ENCODE measurements at places on chromosomes 16 and 17. TPM values are rescaled to one million over a fixed set of nuclear protein-coding genes. Genes with fewer than 3 reads are reported as not detected.
A peak's percentile ranks its signal among the peaks of the same experiment; 100 is the strongest.

Gene TAC4
- not detected for total RNA-seq

DNA sequence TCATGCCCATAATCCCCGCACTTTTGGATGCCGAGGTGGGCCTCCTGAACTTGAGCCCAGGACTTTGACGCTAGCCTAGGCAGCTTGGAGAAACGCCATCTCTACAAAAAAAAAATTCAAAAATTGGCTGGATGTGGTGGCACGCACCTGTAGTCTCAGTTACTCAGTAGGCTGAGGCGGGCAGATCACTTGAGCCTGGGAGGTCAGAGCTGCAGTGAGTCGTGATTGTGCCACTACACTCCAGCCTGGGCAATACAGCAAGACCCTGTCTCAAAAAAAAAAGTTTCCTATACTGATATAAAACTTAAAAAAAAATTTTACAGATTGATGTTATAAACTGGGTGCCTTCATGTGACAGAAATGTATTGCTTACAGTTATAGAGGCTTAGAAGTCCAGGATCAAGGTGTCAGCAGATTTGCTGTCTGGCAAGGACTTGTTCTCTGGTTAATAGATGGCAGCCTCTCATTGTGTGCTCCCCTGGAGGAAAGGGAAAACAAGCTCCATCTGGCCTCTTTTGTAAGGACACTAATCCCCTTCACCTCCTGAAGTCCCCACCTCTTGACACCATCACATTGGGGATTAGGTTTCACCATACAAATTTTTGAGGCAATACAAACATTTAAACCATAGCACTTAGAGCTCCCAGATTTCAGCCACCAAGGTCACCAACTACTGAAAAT, 8.5 kb upstream of the CES3 start:
- H3K27me3 ChIP-seq: peaks cover 18% of the 10 kb centered on the region
- H3K36me3 ChIP-seq: no peaks in the 10 kb centered on the region
- H3K27ac ChIP-seq: no peak overlapping the region

Gene CBFA2T3
- not detected for total RNA-seq

- DNase-seq: peak; percentile 71
- no peaks in the 10 kb centered on the region for H3K4me1 ChIP-seq
- H3K27me3 ChIP-seq: no peaks in the 10 kb centered on the region
- no peak overlapping the region for H3K4me3 ChIP-seq
These were observed 111.7 kb upstream of the CHMP6 start for GRCh38 chr17:80879723-80880647.

DNA sequence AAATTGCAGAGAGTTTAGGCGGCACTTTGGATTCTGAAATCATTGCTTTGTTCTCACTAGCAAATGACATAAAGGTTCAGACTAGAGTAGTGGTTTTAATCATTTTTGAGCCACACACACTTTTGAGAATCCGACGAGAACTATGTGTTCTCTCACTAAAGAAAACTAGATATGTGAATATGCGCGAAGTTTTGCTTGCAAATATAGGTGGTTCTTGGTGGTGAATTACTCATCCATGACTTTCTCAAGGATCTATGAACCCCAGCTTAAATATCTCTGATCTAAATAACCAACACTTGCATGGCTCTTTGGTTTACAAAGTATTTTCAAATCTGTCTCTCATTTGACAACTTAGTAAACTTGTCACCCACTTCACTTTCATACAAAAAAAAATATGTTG, 54.8 kb downstream of the NOG start:
- no peaks in the 10 kb centered on the region for H3K4me1 ChIP-seq
- no peaks in the 10 kb centered on the region for H3K36me3 ChIP-seq
- DNase-seq: no peak
- H3K27me3 ChIP-seq: no peaks in the 10 kb centered on the region
- no peak overlapping the region for H3K4me3 ChIP-seq
- no peak overlapping the region for H3K27ac ChIP-seq

GRCh38 chr16:4676831-4677230, 16.5 kb upstream of the NUDT16L1 start:
- H3K36me3 ChIP-seq: peaks cover 29% of the 10 kb centered on the region
- no peak overlapping the region for H3K4me3 ChIP-seq
- peak; percentile 72 for DNase-seq
- H3K4me1 ChIP-seq: peaks cover 4% of the 10 kb centered on the region

Gene WFDC1
- not detected for total RNA-seq

Gene TNS4
- total RNA-seq: under 0.01 TPM

Gene DHODH
- total RNA-seq: 3.2 TPM

DNA sequence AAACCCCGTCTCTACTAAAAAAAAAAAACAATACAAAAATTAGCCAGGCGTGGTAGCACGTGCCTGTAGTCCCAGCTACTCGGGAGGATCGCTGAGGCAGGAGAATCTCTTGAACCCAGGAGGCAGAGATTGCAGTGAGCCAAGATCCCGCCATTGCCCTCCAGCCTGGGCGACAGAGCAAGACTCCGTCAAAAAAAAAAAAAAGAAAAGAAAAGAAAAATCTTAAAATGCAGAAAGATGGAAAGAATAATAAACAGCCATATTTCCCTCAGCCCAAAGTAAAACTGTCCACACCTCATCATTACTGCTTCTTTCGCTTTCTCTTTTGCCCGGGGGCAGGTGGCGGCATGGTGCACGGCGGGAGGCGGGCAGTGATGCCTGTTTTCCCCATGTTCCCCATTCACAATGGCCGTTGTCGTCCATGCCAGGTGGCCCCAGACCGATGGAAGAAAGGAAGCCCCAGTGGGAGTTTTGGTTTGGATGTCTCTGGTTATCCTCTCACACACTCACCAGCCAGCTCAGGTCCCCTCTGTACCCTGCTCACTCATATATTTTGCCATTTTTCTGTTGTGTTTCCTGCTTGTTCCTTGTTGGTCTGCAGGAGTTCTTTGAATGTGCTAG, 37.0 kb upstream of the PEMT start:
- H3K27ac ChIP-seq: no peak overlapping the region
- no peak for DNase-seq
- no peaks in the 10 kb centered on the region for H3K27me3 ChIP-seq
- peak overlapping the region; percentile 45 for H3K4me3 ChIP-seq
- H3K36me3 ChIP-seq: no peaks in the 10 kb centered on the region
- no peaks in the 10 kb centered on the region for H3K4me1 ChIP-seq

- no peak overlapping the region for H3K27ac ChIP-seq
- H3K4me3 ChIP-seq: no peak overlapping the region
- DNase-seq: no peak
- H3K36me3 ChIP-seq: no peaks in the 10 kb centered on the region
- H3K4me1 ChIP-seq: peaks cover 12% of the 10 kb centered on the region
- no peaks in the 10 kb centered on the region for H3K27me3 ChIP-seq
These were observed 166.2 kb downstream of the XYLT1 start for GRCh38 chr16:17304491-17305119.

DNA sequence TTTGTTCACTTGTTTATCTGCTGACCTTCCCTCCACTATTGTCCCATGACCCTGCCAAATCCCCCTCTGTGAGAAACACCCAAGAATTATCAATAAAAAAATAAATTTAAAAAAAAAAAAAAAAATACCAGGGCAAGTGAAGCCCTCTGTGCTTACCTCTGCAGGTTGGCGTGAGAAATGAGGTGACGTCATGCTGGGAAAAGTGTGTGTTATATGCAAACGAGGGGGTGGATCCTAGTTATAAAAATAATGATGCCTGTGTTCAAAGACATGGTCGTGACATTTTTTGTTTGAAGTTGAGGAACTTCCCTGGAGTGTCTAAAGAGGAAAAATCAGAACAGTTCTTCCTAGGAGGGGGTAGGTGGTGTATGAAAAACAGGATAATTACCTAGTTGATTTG, 20.2 kb downstream of the TMC7 start:
- H3K4me3 ChIP-seq: no peak overlapping the region
- no peaks in the 10 kb centered on the region for H3K36me3 ChIP-seq
- H3K4me1 ChIP-seq: peaks cover 23% of the 10 kb centered on the region
- no peak overlapping the region for H3K27ac ChIP-seq

Gene OR1A1
- not detected for total RNA-seq

Gene GJC1
- total RNA-seq: 10.3 TPM

- no peaks in the 10 kb centered on the region for H3K27me3 ChIP-seq
- H3K27ac ChIP-seq: no peak overlapping the region
- H3K4me3 ChIP-seq: no peak overlapping the region
- DNase-seq: no peak
These were observed 29.3 kb downstream of the FOXK2 start for GRCh38 chr17:82548681-82549303.

DNA sequence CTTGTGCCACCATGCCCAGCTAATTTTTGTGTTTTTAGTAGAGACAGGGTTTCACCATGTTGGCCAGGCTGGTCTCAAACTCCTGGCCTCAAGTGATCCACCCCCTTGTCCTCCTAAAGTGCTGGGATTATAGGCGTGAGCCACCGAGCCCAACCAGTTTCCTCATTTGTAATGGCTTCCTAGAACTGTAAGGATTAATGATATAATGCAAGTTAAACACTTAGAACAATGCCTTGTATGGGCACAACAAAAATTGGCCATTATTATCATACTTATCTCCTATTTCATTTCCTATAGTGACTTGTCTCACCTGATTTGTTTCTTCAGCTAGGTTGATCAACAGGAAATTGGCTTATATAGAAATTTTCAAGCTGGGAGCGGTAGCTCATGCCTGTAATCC, 14.1 kb downstream of the TUBD1 start:
- no peak overlapping the region for H3K4me3 ChIP-seq
- no peaks in the 10 kb centered on the region for H3K27me3 ChIP-seq
- peaks cover 6% of the 10 kb centered on the region for H3K36me3 ChIP-seq
- no peak overlapping the region for H3K27ac ChIP-seq

Gene HDAC5
- 85.4 TPM for total RNA-seq

DNA sequence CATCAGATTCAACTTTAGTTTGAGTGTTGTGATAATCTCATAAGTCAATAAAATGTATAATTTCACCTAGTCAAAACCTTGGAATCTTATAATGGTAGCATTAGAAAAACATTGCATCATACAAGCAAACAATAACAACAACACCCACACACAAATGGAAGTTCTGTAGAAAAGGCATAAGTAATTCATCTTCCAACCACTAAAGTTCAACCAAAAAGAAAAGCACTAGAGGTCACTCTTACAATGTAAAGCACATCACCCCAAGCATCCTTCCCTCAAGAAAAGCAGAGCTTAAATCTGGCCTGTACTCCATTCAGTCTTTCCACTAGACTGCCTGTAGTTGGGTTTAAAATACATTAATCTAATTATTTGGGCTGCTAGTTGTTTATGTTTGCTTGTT, 1.8 kb downstream of the CNTNAP4 start:
- H3K27me3 ChIP-seq: no peaks in the 10 kb centered on the region
- no peak overlapping the region for H3K27ac ChIP-seq
- no peak overlapping the region for H3K4me3 ChIP-seq
- no peaks in the 10 kb centered on the region for H3K36me3 ChIP-seq
- DNase-seq: no peak

Gene TBC1D26
- total RNA-seq: under 0.01 TPM

DNA sequence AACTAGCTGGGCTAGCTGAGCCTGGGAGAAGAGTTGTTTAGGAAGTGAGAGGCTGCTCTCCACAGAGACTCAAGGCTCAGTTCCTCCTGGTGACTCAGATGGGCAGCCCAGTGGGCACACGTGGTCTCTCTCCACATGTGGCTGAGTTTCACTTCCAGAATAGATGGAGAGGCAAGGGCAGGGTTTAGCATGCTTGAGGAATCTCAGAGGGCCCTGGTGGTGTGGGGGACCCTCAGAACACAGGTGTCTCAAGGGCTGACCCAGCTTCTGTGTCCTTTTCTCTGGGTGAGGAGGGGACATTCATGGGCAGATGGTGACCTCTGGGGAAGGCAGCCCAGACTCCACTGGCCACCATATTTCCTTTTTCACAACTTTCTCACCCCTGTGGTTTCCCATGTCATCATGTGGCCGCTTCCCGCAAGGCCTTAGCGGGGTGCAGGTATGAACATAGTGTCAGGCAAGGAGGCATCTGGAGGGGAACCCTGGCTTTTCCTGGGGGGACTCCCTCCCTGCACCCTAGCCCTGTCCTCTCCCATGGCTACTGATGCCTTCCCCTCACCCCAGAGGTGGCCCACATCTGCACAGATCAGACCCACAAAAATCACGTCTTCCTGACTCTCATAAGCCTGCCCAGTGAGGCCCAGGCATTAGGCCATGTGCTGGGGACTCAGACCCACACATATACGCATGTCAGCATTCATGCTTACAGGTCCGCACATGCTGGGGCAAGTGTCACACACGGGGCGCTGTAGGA, 3.3 kb downstream of the GRN start:
- no peak overlapping the region for H3K4me3 ChIP-seq
- H3K27me3 ChIP-seq: no peaks in the 10 kb centered on the region
- DNase-seq: peak; percentile 99
- H3K4me1 ChIP-seq: peaks cover 15% of the 10 kb centered on the region
- peaks cover 11% of the 10 kb centered on the region for H3K36me3 ChIP-seq
- H3K27ac ChIP-seq: no peak overlapping the region

Gene TRAP1
- 46.9 TPM for total RNA-seq

Gene PLA2G10
- not detected for total RNA-seq

Gene OTOP3
- not detected for total RNA-seq

Gene CD300E
- under 0.01 TPM for total RNA-seq

GRCh38 chr17:29663155-29663554, 40.4 kb upstream of the CORO6 start:
- H3K4me3 ChIP-seq: no peak overlapping the region
- no peak overlapping the region for H3K27ac ChIP-seq
- no peaks in the 10 kb centered on the region for H3K27me3 ChIP-seq
- no peak for DNase-seq

DNA sequence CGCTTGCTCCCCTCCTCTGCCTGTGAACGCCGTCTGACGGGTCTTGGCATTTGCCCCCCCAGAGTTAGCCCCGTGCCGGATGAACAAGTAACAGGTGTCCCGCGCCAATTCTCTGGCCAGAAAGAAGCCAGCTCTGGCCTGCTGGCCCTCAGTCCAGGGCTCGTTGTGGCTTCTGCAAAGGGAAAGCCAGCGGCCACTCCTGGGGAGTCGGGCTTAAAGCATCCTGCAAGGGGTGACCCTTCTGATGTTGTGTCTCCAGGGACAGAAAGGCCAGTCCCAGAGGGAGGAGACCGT, 18.4 kb upstream of the OSGIN1 start:
- no peaks in the 10 kb centered on the region for H3K36me3 ChIP-seq
- H3K27me3 ChIP-seq: no peaks in the 10 kb centered on the region
- no peak overlapping the region for H3K4me3 ChIP-seq
- no peak overlapping the region for H3K27ac ChIP-seq
- no peak for DNase-seq
